ENCODE measurements at places on chromosomes 5 and 9.
A peak's percentile ranks its signal among the peaks of the same experiment; 100 is the strongest.

DNA sequence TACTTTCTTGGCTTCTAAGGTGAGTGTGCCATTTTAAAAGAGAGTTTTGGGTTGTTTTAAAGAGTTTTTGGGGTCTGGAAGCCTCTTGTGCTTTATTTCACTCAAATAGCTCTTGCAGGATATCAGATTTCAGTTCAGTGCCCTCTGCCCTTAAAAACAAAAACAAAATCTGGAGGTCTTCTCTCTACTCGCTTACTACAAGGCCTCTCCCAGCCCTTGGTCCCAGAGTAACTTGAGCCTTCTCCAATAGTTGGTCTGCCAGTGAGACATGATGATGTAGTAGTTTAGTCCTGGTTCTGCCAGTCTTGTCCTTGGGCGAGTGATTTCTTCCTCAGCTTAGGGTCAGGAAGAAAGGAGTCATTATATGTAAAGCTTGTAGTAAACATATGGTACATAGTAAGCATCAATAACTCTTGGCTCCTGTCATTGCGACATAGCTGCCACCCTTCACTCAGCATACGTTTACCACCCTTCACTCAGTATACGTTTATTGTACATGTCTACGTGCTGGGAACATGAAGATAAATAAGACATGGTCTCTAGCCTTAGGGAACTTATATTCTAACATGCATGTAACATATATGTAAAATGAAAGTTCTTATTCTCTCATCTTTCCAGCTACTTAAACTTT, 147.6 kb downstream of the MAN2A1 start:
- no peak for DNase-seq

GRCh38 chr5:151740958-151741373, 17.5 kb downstream of the ATOX1 start:
- DNase-seq: no peak

DNA sequence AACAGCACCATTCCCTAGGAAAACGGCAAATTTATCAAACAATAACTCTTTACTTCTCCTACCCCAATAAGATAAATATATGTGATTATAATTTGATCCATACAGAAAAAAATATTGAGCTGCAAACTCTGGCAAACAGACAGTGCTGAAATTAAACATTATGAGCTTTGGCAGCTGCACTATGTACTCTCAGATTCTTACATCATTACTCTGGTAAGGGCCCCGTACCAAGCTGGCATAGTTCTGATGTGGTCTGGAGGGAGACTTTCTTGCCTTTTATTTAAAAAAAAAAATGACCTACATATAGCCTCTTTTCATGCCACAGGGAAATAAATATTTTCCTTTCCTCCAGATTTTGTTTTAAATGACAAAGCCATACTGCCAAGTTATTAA, 95.0 kb downstream of the NR6A1 start:
- DNase-seq: no peak

DNA sequence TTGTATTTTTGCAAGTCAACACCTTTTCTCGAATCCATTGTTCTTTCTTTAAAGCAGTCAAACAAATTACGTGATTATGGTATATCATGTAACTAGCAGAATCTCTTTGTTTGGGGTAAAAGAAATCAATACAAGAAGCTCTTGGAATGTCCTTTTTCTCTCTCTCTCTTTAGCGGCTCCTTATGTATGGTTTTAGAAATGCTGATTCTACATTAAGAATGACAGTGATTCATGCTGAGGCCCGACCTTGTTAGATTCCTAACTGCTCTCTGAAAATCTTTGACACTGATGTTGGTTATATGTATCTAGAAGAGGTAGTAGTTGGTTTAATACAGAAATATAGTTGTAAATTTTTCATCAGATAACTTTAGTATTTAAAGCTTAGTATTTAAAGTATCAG, 76.4 kb downstream of the SNX24 start:
- DNase-seq: no peak

DNA sequence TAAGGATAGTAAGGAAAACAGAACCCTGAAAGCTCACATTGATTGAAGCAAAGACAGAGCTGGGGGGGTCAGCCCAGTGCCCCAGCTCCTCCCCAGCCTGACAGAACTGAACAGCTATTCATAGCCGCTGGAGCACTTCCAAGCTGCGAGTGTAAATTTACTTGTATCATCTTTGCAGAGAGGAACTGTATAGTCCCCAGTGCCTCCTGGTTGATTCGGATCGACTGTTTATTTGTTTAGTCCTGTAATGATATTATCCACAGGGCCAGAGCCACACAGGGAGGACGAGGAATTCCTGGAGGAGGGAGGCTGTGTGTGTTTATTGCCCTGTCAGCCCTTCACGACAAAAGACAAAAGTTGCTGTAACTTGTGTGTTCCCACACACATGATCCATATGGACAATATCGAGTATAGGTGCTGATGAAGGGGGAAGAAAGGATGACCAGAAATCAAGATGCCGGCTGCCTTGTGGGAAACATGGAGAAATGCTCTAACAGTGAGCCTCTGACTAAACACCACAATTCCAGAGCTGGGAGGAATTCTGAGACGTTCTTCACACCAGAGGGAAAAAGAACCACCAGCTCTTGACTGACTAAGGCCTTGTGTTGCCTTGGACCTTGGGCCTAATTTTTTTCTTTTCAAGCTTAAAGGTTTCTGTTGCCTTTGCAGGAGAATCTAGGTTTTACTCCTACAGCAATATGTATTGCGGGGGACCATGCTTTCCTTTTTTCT, 31.1 kb downstream of the FOXD1 start:
- no peak for DNase-seq

DNA sequence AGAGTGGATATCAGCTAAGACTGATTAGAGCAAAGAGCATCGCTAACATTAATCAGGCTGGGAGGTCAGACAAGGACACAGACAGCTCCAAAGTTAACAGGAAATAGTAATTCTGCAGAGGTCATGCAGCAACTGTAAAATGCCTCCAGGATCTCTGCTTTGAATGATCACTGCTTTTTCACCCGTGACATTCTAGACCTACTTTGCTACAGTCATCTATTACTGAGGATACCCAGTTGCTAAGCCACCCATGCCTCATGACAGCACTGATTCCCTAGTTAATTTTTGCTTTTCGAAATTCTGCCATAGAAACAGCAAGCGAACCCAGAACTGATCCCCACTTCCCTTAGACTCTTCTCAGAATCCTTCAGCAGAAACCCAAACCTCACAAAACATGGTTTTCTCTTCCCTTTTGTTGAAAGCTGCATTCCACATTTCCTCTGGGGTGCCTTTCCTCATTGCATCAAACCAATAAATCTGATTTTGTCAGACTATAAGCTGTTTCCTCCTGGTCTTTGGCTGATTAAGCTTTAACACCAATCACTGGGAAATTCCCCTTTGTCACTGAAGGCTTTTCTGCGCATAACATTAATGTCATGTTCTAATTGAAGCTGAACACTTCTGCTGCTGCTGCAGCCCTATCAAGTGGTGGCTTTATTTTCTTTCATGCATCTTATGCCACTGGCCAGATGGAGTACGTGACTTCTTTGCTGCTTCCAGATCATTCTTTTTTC, 201.1 kb upstream of the CHD1 start:
- no peak for DNase-seq

DNA sequence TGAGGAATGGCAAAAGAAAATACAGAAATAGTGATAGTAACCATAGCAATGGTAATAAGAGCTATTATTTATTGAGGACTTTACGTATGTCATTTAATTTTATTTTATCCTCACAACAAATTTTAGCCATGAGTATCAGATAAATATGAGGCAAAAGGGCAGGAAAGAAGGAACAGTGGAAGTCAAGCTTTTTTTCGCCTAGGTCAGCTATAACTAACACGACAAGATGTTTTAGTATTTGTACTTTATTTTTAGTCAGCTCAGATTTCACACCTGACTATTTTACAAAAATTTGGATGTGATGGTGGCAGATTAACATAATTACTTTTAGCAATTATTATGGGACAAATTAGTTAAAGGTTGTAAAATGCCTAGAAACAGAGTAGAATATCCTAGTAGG, 34.8 kb upstream of the CDKN2B start:
- DNase-seq: no peak

DNA sequence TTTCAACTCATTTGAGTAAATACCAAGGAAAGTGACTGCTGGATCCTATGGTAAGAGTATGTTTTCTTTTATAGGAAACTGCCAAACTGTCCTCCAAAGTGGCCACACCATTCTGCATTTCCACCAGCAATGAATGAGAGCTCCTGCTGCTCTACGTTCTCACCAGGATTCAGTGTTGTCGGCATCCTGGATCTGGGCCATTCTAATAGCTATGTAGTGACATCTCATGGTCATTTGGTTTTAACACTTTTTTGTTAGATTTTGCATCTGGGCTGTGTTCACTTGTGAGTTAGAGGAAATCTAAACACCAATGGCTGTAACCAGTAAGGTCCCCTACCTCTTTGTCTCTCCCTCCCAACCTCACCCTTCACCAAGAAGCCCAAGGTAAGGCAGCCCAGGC, 115.9 kb downstream of the ATPSCKMT start:
- DNase-seq: no peak

GRCh38 chr9:16258708-16259107, 611.8 kb downstream of the BNC2 start:
- no peak for DNase-seq

DNA sequence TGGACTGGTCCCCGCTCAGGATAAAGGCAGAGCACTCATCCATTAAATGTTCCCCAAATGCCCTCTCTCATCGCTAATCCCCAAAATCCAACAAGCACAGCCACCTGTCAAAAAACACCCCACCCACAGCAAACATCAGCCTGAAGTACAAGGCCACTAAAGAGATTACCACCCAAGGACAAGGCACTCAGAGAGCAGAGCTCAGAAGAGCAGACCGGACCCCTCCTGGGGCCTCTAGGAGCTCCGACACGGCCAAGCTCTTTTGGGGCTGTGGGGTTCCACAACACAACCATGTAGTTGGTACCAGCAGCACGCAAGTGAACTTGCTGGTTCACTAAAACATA, 9.8 kb downstream of the VDAC1 start:
- no peak for DNase-seq

DNA sequence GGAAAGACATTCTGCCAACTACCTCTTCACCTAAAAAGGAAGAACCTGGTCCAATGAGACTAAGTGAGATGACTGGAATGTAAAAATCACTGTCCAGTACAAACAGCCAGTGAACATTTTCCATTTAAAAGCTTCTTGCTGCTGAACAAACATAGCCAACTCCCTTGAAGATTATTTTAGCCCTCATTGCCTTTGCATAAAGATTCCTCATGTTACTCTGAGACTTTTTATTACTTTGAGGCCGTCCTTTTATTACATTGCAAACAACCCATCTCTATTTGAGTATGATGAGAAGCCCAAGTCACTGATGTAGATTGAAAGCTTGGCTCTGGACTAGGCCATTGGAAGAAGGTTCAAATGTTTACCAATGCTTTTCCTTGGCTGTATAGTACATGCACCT, 649.8 kb downstream of the CETN3 start:
- DNase-seq: no peak

GRCh38 chr5:5419291-5420210, 2.9 kb upstream of the ICE1 start:
- no peak for DNase-seq

- no peak for DNase-seq
Measured at GRCh38 chr9:93072383-93072795, 13.9 kb downstream of the SUSD3 start.

GRCh38 chr5:548256-548655, 24.0 kb upstream of the SLC9A3 start:
- DNase-seq: no peak

- no peak for DNase-seq
Measured at GRCh38 chr9:109158651-109159050, 8.4 kb downstream of the FRRS1L start.

- DNase-seq: no peak
Measured at GRCh38 chr9:99782962-99783718, 38.5 kb upstream of the NR4A3 start.

- no peak for DNase-seq
Measured at GRCh38 chr5:139151902-139152301, 46.3 kb downstream of the SIL1 start.

DNA sequence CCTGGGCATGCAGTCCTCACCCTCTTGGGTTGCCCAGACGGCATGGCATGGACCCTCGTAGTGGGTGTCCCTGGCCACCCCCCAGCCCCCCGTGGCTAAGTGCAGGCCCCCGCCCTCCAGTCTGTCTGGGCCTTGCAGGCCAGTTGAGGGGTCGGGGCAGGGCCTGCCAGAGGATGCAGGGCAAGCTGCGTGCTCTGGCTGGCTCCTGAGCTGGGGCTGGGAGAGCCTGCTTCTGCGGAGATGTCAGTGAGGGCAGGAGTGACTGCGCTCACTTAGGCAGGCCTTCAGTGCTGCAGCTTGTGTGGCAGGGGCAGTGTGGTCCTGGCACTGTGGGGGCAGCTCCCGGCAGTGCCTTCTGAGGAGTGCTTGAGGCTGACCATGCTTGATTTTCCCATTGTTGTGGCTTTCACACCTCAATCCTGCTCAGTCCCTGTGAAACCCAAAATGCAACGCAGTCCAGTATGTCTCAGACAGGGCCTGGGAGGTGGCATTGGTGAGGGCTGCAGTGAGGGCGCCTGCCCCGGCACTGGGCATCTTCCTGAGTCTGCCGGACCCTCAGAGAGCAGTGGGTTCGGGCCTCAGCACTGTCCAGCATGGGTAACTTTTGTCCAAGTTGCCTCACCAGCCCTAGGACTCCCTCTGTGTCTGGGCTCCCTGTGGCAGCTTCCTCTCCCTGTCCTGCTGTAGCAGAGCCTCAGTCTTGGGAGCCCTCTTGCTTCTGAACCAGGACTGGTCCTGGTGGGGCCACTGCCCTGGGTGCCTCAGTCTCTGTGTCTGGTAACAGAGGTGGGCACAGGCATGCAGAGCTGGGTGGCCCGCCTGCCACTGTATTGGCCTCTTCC, 93.0 kb downstream of the PHF2 start:
- peak; percentile 1 for DNase-seq

DNA sequence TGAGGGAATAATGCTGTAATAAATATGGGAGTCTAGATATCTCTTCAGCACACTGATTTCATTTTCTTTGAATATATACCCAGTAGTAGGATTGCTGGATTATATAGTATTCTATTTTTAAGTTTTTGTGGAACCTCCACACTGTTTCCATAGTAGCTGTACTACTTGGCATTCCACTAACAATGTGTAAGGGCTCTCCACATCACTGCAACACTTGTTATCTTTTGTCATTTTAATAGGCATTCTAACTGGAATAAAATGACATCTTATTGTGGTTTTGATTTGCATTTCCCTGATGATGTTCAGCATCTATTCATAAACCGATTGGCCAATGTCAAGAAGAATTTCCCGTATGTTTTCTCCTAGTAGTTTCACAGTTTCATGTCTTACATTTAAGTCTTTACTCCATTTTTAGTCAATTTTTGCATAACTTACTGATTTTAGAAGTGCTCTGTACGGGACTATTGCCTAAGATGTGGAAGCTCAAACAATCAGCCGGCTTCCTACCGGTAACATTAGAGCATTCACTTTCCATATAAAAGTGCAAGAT, 1078.8 kb downstream of the TAF11L14 start:
- DNase-seq: no peak

GRCh38 chr9:133491656-133491925, 12.7 kb upstream of the SLC2A6 start:
- DNase-seq: no peak

Data from effector CD4-positive, alpha-beta T cell (primary cell).